ENCODE measurements at places on chromosomes 7 and 10.

DNA sequence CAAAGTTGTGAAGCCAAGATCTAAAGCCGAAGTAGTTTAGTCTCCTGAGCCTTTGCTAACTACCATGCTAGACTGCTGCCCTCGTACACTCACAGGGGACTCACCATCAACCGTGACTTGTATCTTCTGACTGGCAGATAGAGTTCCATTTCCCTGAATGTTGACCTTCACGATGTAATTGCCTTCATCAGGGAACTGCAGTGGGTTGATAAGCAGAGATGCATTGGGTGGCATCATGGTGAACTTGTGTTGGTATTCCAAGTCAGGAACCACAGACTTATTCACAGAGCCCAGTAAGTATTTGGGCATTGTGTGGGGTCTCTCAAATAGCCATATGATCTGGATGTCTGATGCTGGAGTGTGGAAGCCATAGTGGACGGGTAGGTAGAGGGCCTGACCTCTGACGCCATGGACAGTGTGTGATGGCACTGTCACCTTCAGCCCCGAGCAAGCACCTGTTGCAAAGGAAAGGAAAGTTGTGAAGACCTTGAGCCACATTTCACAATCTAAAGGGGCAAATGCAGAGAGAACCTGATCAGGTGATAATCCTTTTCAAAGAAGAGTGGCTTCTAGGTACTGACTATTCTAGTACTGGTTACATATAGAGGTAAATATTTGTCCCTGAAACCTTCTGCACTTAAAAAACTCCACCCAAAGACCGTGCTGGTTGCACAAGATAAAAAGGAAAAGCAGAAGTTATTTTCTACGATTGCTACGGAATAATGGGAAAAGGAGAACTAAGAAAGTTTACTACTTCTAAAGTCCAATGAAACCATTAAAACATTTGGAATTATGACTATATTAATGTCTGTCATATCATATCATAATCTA is 7.1 kb downstream of the HEPACAM2 start:
- no peak for DNase-seq

- no peak for DNase-seq
These were observed 156.9 kb upstream of the RHOBTB1 start for GRCh38 chr10:61100887-61101286.

- no peak for DNase-seq
These were observed 11.6 kb downstream of the SLC26A4 start for GRCh38 chr7:107672183-107672582.

- DNase-seq: no peak
These were observed 402 bp upstream of the TMEM168 start for GRCh38 chr7:112790586-112791003.

DNA sequence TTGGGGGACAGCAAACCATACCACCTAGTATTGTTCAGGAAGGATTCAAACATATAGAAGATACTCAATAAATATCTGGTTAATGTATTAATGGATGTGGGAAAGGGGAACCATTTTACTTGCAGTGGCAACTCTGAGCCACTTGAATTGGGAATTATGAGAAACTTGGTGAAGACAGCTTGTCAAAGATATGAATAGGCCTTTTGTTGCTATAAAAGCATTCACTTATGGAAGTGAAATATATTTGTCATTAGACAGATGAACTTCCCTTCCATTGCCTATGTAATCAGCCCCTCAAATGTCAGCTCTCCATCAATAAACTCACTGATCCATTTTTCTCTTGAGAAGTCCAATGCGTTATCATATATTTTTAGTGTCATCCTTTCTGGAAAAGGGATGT is 56.1 kb downstream of the GPR85 start:
- no peak for DNase-seq

DNA sequence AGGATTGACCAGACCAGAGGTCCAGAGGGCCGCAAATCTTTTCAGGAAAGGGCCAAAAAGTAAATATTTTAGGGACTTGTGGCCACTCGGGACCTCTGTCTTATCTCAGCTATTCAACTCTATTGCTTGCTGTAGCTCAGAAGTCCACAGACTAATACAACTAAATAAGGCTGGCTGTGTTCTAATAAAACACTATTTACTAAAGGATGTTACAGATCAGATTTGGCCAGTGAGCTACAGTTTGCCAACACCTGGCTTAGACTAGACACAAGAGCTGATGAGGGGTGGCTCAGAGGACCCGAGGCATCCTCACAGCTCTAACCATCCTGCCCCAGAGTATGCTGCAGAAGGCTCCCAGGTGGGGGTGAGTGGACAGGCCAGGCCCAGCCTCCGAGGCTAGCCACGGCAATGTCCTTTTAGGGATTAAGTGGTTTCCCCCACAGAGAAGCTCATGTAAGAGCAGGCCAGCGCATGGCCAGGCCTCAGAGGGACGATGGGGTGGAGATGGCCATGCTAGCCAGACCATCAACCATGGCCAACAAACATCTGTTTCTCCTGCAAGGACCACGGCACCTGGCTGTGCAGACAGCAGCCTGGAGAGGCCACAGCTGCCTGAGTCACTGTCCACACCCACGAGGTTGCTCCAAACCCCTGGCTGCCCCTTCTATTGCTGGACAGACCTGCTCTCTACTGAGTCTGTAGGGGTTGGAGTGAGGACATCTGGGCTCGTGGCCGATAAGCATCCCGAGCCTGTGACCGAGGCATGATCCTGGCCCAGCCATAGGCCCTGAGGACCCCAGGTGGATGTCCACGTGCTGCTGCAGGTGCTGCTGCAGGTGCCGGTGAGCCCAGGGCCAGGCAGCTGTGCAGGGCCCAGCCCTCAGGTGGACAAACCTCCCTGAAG is 76.5 kb downstream of the AFAP1L2 start:
- DNase-seq: no peak

All from stimulated activated CD4-positive, alpha-beta T cell treated with anti-CD3 and anti-CD28 coated beads, Interleukin-15, amount 100 ng/mL, for 48 hours (primary cell).